ENCODE measurements at places on chromosomes 13 and 19. TPM values are rescaled to one million over a fixed set of nuclear protein-coding genes. Genes with fewer than 3 reads are reported as not detected.

LILRA5 gene
- total RNA-seq = not detected

DNA sequence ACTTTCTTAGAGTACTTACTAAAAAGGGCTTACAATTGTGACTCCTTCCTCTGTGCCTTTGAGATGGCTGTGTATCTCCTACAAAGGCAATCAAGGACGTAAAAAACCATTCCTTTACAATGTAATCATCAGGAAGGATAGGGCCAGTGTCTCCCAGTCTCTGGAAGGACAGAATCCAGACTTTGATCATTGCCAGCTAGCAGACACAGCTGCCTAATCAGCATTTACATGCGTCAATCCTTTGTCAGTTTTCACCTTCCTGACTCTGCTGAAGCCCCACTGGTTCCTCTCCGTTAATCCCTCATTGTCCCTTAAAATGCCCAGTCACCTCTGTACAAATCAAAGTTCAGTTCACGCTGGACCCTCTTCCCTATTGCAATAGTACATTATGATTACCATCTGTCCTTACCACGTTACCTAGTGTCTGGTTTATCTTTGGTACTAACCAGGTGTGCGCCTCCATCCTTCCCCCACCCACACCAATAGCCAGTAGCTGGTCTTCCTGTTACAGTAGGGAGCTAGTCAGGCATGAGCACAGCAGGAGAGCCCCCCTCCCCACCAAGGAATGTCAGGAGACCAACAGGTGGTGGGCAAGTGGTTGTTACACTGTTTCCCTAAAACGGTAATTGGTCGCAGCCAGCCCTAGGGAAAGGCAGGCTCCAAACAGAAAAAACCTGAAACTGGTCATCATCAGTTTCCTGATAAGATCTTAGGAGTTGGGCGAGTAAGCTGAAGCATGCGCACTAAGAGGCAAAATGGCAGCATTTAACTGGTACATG, 49.7 kb downstream of the TGDS start:
- no peak for DNase-seq

DNA sequence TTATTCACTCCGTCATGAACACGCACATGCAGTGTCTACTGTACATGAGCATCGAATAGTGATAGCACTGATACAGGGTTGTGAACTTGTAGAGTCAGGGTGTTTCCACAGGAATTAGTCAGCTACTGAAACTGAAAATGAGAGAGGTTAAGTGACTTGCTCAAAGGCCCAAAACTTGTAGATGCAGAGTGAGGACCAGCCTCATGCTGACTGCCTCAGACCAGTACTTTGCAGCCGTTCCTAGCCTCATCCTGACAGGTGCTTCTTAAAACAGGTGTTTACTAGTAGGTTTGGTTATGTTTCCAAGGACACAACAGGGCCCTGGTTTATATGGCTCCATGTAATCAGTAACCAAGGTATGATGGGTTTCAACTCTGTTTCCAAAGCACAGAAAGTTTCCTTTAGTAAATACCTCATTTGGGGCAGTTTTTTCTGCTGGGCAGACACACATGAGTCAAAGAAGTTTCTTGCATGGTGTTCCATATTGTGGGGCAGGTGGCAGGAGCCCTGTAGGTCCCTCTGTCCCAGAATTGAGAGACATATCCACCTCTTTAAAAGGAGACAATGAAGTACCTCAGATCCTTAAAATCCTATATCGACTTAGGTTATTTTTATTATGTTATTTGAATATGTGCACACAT, 16.0 kb downstream of the FGF9 start:
- DNase-seq = no peak

SIGLEC12 gene
- not detected for total RNA-seq

PRTN3 gene
- total RNA-seq = not detected

DNA sequence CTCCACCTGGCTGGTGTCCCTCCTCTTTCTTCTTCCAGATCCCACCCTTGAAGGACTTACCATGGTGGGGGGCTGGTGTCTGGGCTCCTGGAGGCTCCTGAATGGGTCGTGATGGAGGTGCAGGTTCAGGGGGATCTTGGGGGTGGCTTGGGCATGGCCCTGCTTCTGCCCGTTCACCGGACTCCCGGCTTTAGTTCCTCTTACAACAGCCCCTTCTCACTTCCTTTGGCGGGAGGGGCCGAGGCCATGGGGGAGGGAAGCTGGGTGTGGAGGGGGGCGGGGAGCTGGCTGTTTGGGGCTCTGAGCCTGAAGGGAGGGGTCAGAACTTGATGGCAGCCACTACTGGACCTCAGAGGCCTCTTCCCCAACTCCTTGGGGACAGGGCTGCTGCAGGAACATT, at the start of gene MYO1F:
Gene MYO1F, minus strand, starts transcription at position 196 of the 400 bp plus-strand sequence. Its CDS starts 133 bp downstream, at position 63.
- no peak for DNase-seq

ERFL gene
- under 0.01 TPM for total RNA-seq

GRCh38 chr19:972281-972680, 11.9 kb upstream of the WDR18 start:
- no peak for DNase-seq

DNA sequence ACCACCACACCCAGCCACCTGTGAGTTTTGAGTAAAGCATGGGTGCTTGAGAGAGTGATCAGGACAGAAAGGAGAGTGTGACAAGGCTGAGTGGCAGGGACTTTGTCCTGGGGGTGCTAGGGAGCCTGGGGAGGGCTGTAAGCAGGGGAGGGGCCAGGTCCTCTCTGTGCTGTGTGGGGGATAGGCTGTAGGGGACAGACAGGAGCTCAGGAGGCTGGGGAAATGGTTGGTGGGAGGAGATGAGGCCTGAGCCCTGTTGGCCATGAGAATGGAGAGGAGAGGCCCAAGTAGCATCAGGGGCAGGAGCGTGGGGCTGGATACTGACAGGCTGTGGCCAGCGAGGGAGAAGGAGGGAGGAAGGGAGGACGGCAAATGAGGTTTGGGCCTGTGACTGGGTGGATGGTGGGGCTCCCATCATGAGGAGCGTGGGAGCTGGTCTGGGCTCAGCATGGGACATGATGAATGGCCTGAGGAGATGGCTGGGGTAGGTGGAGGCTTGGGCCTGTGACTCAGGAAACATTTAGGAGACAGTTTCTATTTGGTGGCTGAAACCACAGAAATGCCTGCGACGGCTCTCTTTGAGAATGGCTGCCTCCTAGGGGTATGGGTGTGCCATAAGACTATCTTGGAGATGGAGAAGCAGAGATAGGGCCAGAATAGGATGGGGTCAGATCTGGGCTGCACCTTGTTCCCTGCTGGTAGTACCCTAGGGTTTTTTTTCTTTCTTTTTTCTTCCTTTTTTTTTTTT, 25.0 kb downstream of the GRIN2D start:
- peak; percentile 69 for DNase-seq

DNA sequence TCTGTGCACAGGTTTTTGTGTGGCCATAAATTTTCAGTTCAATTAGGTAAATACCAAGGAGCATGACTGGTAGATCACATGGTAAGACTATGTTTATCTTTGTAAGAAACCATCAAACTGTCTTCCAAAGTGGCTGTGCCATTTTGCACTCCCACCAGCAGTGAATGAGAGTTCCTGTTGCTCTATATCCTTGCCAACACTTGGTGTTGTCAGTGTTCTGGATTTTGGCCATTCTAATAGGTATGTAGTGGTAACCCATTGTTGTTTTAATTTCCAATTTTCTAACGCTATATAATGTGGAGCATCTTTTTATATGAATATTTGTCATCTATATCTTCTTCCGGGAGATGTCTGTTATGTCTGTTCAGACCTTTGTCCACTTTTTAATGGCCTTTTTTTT, 51.7 kb upstream of the MED4 start:
- no peak for DNase-seq

DNA sequence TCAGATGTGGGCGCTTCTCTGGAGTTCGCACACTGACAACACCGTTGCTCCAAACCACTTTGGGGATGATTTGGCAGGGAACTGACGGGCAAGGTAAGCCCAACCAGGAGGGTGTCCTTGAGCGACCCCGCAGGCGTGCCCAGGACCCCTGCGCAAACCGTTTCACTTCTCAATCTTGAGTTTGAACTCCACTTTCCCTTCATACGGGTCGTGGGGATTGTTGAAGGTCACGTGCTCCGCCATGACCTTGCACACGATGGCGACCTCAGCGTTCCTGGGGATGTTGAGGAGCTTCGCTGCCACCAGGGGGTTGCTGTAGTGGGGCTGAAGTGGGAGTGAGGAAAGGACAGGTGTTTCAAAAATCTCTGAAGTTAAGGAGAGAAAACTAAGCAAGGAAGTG, 8.8 kb downstream of the ATP4B start:
- DNase-seq = no peak

DNA sequence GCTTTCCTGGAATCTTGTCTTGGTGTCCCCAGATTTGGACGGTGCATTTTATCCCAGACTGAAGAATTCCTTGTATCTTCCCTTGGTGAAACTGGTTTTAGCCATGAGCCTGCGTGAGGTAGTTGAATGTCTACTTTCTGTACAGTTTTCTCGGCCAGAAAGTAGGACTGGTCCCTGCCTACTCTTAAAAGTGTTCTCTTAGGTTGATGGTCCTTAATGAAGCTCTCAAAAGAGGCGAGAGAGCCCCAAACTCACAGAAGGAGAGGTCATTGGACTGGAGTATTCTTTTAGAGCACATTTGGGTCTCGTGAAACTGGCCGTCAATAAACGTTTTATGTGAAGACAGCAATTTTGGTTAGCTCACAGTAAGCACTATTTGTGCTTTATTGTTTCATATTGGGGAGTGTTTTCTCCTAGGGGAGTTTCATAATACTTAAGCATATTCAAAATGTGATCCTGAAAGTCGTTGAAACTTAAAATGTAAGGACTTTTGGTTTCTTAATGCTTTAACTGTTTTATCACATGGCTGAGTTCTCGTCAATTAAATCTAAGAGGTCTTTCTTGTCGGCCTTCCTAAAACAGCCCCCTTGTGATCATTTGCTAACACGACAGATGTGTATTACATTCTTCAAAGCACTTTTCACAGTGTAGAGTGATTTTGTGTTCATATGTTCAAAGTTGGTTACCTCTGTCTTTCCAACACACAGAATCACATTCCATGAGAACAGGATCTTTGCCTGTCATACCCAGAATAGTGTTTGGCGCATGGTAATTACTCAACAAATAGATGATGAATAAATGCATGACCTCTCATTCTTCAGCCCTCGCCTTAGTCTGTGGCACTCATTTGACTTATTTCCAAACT, 889 bp downstream of the GTF2F2 start:
- DNase-seq = peak; percentile 33

ANKLE1 gene
- 0.17 TPM for total RNA-seq

- DNase-seq = no peak
Observed at GRCh38 chr13:77422724-77423123, 95.8 kb upstream of the MYCBP2 start.

DNA sequence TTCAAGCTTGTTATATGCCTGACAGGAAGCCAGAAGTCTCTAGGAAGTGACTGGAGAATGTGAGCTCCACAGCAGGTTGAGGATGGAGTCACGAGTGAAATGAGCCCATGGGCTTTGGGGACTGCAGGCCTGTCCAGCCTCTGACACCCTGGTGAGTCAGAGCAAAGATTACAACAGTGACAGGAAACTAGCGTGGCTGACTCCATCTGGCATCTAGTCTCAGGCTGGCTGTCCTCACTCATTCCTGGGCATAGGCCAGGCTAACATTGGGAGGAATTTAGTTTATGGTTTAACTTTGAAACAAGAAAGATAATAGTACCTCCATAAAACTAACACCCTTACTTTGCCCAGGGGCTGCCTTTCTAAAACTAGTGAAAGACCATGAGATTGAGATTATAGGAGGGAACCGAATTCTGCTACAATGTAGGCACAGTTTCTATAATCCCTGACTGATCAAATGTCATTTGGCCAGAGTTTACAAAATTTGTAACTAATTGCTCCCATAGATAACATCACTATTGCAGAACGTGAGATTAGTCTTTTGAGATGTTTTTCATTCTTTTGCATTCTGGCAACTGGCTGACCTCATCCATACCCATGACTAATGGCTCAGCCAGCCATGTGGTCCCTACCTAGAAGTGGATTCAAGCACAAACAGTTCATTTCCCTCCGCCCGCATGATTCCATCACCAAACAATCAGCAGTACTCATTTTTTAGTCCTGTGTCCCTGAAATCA, 28.4 kb downstream of the PSG1 start:
- DNase-seq = peak; percentile 98

- DNase-seq = no peak
Observed at GRCh38 chr19:32611161-32611560, 30.2 kb downstream of the PDCD5 start.

DNA sequence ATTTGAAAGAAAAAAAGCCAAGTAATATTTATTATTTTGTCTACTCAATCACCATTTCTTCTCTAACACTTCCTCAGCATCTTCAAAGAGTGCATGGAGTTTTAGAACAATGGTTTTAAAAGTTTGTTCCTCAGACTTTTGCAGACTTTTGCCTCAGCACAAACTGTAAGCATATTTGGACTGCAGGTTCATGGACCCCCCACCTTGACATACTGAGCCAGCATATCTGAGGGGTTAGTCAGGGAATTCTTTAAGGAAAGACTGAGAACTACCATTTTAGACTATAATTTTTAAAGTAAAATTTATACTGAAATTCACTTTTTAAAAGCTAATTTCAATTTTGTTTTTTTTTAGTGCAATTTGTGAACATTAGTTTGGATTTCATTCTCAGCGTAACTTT, 1676.8 kb upstream of the PCDH20 start:
- DNase-seq = peak; percentile 46

DNA sequence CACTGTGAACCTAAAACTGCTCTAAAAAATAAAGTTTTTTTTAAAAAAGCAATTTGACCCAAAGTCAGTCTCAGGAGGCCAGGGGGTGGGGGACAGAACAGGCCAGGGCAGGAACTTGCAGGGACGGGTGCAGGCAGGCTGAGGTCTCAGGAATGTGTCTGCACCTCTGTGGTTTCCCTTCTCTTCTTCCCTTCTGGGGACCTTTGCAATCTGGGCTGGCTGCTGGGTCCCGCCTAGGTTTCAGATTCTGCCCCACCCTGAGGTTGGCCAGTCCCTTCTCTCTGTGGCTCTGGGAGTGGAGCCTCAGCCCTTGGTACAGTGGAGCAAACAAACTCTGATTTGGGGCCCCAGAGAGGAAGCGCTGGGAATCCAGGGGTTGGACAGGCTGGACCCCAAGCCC, 5.3 kb upstream of the F2RL3 start:
- no peak for DNase-seq

GRCh38 chr13:44576351-44577235, 463 bp upstream of the TSC22D1 start:
- no peak for DNase-seq

- DNase-seq = no peak
Observed at GRCh38 chr19:46847528-46847927, 3.1 kb downstream of the AP2S1 start.
